ENCODE measurements at places on chromosomes 12 and 14. TPM values are rescaled to one million over a fixed set of nuclear protein-coding genes. Genes with fewer than 3 reads are reported as not detected.

ITGA7 gene
- total RNA-seq = 15.5 TPM

CD163L1 gene
- total RNA-seq = not detected

OR11H7 gene
- not detected for total RNA-seq

CIT gene
- total RNA-seq = 1.5 TPM

COCH gene
- not detected for total RNA-seq

LHX5 gene
- total RNA-seq = not detected

BCL2L14 gene
- not detected for total RNA-seq

PAX9 gene
- not detected for total RNA-seq

TESPA1 gene
- not detected for total RNA-seq

CCDC77 gene
- total RNA-seq = 3.1 TPM

METTL1 gene
- total RNA-seq = 20.0 TPM

LRFN5 gene
- total RNA-seq = 1.8 TPM

LGMN gene
- total RNA-seq = 98.3 TPM

CCDC60 gene
- not detected for total RNA-seq

ASB8 gene
- 14.5 TPM for total RNA-seq

PABPN1 gene
- 55.7 TPM for total RNA-seq

OR4K17 gene
- not detected for total RNA-seq

VEZT gene
- total RNA-seq = 34.1 TPM

TEX52 gene
- total RNA-seq = not detected

JDP2 gene
- 205 TPM for total RNA-seq

Measured in pericardium fibroblast (primary cell).